ENCODE measurements at places on chromosomes 12 and 14. TPM values are rescaled to one million over a fixed set of nuclear protein-coding genes. Genes with fewer than 3 reads are reported as not detected.

Gene PTCSC3
- polyA plus RNA-seq, result not detected

- H3K27ac ChIP-seq, result no peak overlapping the region
- H3K36me3 ChIP-seq, result no peaks in the 10 kb centered on the region
- no peaks in the 10 kb centered on the region for H3K4me1 ChIP-seq
- no peak for DNase-seq
- no peaks in the 10 kb centered on the region for H3K27me3 ChIP-seq
These were observed 342.3 kb downstream of the SYT1 start for GRCh38 chr12:79206871-79207270.

- peaks cover 19% of the 10 kb centered on the region for H3K4me1 ChIP-seq
- no peaks in the 10 kb centered on the region for H3K27me3 ChIP-seq
- no peaks in the 10 kb centered on the region for H3K36me3 ChIP-seq
- DNase-seq, result no peak
- no peak overlapping the region for H3K27ac ChIP-seq
These were observed 2.5 kb upstream of the ALDH2 start for GRCh38 chr12:111764120-111764821.

GRCh38 chr14:102746634-102747438 lies 30.4 kb upstream of the TRAF3 start:
- no peak for DNase-seq
- H3K4me1 ChIP-seq, result no peaks in the 10 kb centered on the region
- H3K27me3 ChIP-seq, result no peaks in the 10 kb centered on the region
- no peak overlapping the region for H3K4me3 ChIP-seq

GRCh38 chr14:72965249-72965648 lies 39.0 kb downstream of the DCAF4 start:
- no peak overlapping the region for H3K4me3 ChIP-seq
- no peak for DNase-seq
- H3K4me1 ChIP-seq, result no peaks in the 10 kb centered on the region
- H3K36me3 ChIP-seq, result peaks cover 31% of the 10 kb centered on the region
- no peaks in the 10 kb centered on the region for H3K27me3 ChIP-seq
- no peak overlapping the region for H3K27ac ChIP-seq

DNA sequence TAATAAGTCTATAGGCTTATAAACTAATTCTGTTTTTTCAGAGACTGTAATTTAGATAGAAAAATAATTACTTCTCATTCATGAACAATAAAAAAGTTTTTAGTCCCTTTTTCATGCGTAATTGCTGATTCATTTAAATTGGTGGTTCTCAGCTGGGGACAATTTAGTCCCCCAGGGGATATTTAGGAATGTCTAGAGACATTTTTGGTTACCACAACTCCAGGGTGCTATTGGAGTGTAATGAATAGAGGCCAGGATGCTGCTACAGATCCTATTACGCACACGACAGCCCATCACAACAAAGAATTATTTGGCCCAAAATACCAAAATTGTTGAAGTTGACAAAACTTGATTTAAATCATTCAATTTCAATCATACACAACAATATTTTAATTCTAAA lies 22.8 kb upstream of the VCPKMT start:
- no peak overlapping the region for H3K4me3 ChIP-seq
- peaks cover 74% of the 10 kb centered on the region for H3K36me3 ChIP-seq
- DNase-seq, result no peak
- H3K27me3 ChIP-seq, result no peaks in the 10 kb centered on the region
- no peak overlapping the region for H3K27ac ChIP-seq

Gene SLC10A1
- polyA plus RNA-seq, result not detected

DNA sequence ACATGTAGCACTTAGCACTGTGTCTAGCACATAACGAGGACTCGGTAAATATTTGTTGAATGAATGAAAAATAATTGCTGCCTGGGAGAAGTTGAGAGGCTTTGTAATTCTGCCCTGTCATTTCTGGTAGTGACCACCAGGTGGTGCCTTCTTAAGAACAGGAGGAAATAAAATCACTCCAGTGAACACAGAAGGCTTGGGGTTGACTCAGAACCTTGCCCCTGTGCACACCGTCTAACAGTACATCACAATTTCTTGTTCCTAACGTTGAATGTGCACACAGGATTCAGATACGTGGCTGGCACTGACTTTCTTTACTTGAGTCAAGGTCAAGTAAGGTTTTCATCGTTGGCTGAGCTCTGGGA lies 91.8 kb downstream of the RGS6 start:
- no peaks in the 10 kb centered on the region for H3K36me3 ChIP-seq
- H3K27me3 ChIP-seq, result no peaks in the 10 kb centered on the region
- peaks cover 14% of the 10 kb centered on the region for H3K4me1 ChIP-seq
- H3K27ac ChIP-seq, result no peak overlapping the region

- H3K27me3 ChIP-seq, result no peaks in the 10 kb centered on the region
- H3K27ac ChIP-seq, result no peak overlapping the region
- DNase-seq, result no peak
- no peak overlapping the region for H3K4me3 ChIP-seq
These were observed 32.0 kb downstream of the EAPP start for GRCh38 chr14:34507459-34507858.

- no peak overlapping the region for H3K4me3 ChIP-seq
- no peak overlapping the region for H3K27ac ChIP-seq
- no peaks in the 10 kb centered on the region for H3K36me3 ChIP-seq
- no peaks in the 10 kb centered on the region for H3K4me1 ChIP-seq
- no peak for DNase-seq
These were observed 535 bp downstream of the BIN2 start for GRCh38 chr12:51323317-51323960.

DNA sequence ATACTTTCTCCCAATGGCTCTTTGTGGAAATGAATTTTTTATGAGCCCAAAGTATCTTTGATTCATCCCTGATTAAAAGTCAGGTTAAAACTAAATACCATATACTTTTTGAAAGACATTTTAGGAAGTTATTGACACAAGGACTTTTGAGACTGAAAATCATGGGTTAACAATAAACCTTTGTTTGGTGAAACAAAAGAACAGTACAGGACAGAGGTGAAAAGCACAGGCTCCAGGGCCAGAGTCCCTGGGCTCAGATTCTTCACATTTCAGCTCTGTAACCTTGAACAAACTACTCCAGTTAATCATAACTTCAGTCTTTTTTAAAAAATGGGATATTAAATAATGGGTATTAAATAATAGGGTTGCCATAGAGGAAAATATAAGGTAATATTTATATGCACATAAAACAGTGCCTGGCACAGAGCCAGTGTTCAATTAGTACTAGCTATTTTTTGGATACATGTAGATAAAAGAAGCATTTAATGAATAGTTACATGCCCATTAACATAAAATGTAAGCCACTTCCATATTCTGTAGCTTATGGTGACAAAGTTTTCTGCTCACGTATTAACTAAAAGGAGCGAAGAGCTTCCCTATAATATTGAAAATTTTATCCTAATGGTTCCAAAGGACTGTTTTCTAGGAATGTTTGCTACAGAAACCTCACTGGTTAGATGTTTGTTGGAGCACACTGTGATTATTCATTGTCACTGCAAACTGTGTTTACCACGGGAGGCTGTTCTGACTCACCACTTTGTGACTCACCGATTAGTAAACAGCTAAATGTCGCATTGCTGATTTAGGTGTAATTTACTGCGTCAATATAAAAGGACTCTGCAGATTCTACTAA lies 255.4 kb downstream of the DAD1 start:
- no peaks in the 10 kb centered on the region for H3K27me3 ChIP-seq
- H3K36me3 ChIP-seq, result no peaks in the 10 kb centered on the region
- DNase-seq, result no peak
- H3K27ac ChIP-seq, result no peak overlapping the region

Gene CCDC197
- polyA plus RNA-seq, result 1.3 TPM

DNA sequence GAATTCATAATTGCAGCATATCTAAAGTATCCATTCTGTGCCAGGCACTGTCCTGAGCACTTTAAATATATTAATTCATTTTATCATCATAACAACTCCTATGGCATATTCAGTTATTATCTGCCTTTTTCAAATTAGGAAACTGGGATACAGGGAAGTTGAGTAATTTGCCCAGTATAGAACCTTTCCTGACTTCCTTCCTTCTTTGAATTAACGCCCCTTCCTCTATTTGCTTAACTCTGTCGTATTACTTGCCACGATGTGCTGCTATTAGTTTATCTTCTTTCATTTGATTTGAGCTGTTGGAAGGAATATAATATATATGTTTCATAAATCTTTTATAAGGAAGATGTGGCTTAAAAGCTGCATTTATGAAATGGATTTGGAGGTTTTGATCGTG lies 25.4 kb upstream of the FAM177A1 start:
- no peak overlapping the region for H3K27ac ChIP-seq
- H3K4me3 ChIP-seq, result no peak overlapping the region
- H3K27me3 ChIP-seq, result no peaks in the 10 kb centered on the region

Gene ASCL1
- not detected for polyA plus RNA-seq

- no peaks in the 10 kb centered on the region for H3K4me1 ChIP-seq
- peaks cover 3% of the 10 kb centered on the region for H3K27me3 ChIP-seq
These were observed 96.1 kb downstream of the KCNA5 start for GRCh38 chr12:5139751-5140150.

Measured in heart right ventricle (tissue), 16 donors.